NCI-H524 treated with DMSO at 0.1 percent for 48 hours (cell line): ENCODE measurements at places on chromosomes 5 and 9.

GRCh38 chr5:1466631-1467265 is 21.5 kb upstream of the SLC6A3 start:
- DNase-seq = no peak

DNA sequence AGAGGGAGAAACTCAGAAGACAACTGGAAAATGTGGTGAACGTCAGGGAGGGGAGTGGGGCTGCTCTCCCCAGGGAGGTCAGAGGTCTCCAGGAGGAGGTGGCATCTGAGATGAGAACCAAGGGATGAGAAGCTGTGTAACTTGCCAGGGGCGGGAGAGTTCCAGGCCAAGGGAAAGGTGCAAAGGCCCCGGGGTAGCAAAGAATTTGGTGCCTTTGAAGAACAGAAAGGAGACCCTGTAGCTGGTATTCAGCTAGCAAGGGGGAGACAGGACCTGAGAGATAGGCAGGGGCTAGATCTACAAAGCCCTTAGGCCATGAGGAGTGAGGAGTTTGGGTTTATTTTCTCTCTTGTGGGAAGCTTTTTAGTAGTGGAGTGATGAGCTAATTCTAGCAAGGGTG is 3.3 kb downstream of the DNM1 start:
- DNase-seq = no peak

- DNase-seq = no peak
Measured at GRCh38 chr9:88767504-88767790, 223.8 kb upstream of the S1PR3 start.

- no peak for DNase-seq
Measured at GRCh38 chr9:18849270-18849669, 183.7 kb downstream of the SAXO1 start.

GRCh38 chr5:134534726-134535110 is 9.2 kb downstream of the JADE2 start:
- DNase-seq = peak; percentile 33

DNA sequence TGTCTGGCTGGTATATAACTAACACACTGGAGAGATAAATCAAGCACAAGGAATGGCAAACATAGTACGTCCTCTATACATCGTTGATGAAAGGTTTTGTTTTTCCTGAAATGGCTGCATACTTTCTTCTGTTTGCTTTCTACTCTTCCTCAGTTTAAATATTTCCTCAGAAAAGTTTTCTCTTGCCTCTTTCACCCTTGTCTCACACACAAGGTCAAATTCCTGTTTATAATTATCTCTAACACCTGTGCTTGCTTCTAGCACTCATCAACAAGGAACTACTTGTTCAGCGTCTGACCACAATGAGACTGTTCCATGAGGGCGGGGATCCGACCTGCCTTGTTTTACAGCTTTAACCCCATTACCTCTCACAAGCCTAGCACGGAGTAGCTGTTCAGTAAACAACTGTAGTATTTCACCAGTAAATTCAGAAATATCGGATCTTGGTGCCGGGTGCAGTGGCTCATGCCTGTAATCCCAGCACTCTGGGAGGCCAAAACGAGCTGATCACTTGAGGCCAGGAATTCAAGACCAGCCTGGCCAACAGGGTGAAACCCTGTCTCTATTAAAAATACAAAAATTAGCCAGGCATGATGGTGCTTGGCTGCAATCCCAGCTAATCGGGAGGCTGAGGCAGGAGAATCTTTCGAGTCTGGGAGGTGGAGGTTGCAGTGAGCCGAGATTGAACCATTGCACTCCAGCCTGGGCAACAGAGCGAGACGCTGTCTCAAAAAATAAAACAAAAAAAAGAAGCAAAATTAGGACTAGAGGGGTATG is 37.0 kb downstream of the NR6A1 start:
- DNase-seq = no peak

GRCh38 chr5:140574165-140574564 is 9.5 kb downstream of the SLC35A4 start:
- no peak for DNase-seq

GRCh38 chr5:150596826-150597225 is 43.6 kb upstream of the SYNPO start:
- no peak for DNase-seq

GRCh38 chr5:111507276-111507675 is 5.1 kb downstream of the STARD4 start:
- DNase-seq = no peak

DNA sequence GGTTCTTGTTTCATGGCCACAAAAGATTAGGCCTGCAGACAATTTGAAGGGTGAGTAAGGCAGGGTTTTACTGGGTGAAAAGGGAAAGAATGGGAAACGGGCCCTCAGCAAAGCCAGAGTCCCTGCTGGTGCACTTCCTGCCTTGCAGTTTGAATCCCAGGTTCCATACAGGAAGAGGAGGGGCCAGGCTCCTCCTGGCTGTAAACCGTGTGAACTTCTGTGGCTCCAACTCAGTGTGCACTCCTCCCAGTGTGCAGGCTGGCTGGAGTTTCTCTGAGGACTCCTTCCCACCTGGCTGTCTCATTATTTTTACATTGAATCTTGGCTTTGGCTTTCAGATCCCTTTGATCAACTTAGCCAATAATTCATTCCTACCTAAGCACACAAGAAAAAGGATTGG is 367.1 kb upstream of the KLF4 start:
- no peak for DNase-seq

GRCh38 chr5:148425808-148426207 is 42.0 kb downstream of the FBXO38 start:
- DNase-seq = no peak

DNA sequence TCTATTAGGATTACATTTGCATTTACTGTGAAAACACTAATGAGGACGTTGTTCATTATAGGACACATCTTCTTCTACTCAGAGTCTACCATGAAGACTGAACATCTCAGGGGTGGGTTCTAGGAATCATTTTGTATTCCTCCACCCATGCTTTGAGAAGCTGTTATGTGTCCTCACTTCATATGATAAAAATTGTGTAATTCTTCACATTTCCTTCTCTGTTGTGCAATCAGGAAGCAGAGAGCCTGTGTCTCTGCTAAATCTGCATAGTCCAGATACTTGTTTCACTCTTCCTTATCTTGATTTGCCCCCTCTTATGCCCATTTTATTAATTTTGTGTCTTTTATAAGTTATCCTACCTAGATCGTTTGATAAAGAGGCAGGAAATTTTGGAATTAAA is 97.8 kb upstream of the IQGAP2 start:
- DNase-seq = no peak

- DNase-seq = no peak
Measured at GRCh38 chr5:141947316-141947715, 10.7 kb downstream of the PCDH12 start.

DNA sequence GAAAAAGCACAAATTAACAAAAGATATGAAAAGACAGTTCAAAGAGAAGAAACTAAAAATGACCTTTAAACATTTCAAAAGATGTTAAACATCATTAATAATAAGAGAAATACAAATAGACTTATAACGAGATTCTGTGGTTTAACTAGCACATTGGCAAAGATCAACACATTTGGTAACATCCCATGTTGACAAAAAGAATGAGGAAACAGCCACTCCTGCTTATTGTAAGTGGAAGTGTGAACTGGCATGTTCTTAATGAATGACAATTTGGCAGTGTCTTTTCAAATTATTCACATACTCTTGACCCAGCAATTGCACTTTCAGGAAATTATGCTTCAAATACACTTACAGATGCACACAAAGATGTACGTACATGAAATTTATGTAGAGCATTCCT is 176.3 kb downstream of the TLE1 start:
- no peak for DNase-seq

- DNase-seq = no peak
Measured at GRCh38 chr5:31193591-31194467, at the start of gene CDH6. Gene CDH6 (plus strand): TSS chr5:31193686. CDS start chr5:31267474, 73,788 bp downstream.

GRCh38 chr9:109498195-109499092 is at the start of gene PTPN3:
Gene PTPN3 (minus strand): TSS chr9:109498307. CDS start chr9:109463434, 34,873 bp downstream.
- DNase-seq = no peak

- DNase-seq = no peak
Measured at GRCh38 chr9:131454028-131454427, 48.7 kb upstream of the POMT1 start.

DNA sequence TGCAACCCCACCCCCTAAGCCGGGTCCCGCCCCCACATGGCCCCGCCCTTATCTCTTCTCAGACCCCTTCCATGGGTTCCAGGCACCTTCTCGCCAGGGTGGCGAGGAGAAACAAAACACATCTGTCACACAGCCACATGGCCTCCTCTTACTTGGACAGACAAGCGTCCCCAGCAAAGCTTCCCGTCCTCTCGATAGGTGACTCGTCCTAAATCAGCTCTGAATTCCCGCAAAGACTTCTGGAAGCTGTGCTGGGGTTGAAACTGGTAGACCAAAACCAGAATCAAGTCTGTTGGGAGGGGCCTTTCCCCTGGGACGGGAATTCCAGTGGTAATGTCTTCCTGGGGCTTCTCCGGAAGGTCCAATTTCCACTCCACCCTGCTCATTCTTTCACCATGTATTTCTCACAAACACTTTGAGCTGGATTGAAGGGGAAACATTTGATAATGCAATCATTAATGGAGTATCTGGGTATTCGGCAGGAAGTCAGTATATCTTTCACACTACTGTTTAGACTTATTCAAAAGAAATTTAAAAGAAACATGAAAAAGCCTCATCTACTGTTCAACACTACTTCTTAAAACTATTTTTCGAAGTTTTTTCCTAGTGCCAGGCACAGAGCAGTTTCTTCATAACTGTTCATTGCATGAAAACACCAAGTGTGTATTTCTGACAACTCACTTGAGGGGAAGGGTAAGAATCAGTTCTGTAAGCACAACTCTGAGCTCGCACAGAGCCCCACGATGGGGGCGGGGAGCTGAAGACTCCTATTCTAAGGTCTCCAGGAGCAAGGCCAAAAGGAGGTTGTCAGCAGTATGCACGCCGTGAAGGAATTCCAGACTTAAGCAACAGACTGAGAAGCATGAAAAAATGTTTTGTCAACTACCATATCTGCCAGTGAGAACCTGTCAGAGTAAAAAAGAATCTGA is 644 bp upstream of the CTNNAL1 start:
- peak; percentile 73 for DNase-seq

DNA sequence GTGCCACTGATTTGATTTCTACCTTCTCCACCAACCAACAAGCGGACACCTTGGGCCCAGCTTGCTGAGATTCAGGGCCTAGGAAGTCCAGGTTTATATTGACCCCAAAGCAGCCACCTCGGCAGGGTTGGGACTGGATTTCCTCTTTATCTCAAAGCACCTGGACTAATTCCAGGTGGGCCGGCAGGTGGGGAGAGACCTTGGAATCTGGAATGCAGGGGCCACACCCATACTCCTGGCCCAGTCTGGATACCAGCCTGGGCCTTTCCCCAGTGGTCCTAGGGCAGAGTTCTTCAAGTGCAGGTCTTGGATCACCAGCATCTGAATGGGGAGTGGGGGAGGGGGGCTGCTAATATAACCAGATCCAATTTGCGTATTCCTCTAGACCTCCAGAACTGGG is 93.1 kb downstream of the PCDH1 start:
- no peak for DNase-seq

DNA sequence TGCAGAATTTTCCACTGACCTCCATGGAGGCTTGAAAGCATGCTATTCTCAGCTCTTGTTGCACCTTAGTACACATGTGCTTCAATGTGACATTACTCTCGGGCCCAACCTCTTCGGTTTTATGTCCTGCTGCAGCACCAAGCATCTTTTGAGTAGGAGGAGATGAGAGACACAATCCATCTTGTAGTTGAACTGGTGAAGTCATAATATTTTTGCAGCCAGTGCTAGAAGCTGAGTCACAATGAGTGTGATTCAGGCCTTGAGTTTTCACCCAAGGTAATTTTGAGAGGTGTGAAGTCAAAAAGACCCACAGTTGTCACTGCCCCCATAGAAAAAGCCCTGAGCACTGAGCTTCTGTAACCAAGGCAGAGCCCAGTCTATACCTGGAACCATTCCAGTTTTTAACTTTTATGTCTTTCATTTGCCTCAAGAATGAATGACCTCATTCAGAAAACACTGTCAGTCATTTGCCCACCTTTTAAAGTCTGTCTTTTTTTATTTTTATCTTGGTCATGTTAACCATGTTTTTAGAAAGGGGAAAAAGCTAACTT is 117.7 kb downstream of the ZNF462 start:
- DNase-seq = no peak

GRCh38 chr5:36373527-36374086 is 71.9 kb upstream of the RANBP3L start:
- no peak for DNase-seq

DNA sequence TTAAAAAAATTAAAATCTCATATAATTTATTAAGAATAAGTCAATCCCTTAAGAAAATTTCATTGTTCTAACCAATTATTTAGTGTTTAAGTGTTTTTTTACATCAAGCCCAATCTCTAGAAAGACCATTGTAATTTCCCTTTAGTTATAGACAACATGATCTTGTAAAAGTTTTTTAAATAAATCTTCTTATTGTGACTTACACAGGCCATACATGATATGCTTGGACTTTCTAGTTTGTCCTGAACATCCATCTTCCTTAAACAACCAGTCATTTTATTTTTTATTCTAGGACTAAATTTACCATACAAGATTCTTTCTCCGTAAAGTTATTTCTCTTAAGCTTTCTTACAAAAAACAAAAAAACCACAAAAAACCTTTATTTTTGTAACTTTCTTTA is 126.5 kb upstream of the MAST4 start:
- DNase-seq = no peak

GRCh38 chr9:1890816-1891215 is 124.3 kb upstream of the SMARCA2 start:
- no peak for DNase-seq

DNA sequence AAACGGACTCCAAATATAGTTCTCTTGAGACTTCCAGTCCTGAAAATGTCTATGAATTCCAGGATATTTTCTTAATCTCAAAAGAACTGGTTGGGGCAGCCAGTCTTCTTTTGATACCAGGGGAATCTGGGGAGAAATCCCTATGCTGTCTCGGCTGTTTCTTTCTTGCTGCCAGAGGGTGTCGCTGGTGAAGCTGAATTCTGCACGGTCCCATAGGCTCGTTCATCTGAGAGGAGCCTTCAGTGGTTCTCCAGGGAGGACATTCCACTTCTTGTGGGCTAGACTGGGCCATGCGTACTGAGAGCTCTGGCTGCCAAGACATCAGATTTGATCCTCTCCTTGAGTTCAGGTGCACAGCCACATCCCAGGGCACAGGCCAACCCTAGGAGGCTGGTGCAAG is 155.0 kb upstream of the CLINT1 start:
- no peak for DNase-seq

DNA sequence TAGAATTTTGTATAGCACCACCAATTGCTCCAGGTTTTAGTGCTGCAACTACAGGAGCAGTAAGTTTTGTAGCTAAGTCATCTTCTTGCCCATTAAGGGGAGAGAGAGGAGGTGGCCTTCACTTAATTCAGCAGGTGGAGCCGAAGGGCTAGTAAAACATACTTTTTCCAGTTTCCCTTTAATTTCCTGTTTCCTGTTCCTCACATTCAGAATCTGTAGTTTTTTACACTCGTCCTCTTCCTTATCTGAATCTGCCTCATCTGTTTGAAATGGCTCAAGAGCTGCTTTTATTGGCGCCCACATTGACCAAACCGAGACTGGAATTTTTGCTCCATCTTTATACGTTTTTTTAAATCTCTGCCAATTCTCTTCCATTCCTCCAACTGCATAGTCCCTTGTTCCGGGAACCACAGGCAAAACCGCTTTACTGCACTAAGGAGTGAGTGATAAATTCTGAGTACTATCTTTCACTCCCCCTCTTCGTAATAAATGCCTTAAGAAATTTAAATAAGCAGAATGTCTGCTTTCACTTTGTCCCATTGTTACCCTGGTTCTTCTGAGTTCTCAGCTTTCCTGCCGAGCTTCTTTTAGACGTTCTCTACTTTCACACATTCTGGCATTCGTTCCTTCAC is 133.9 kb downstream of the DROSHA start:
- no peak for DNase-seq

- no peak for DNase-seq
Measured at GRCh38 chr5:160230686-160231527, 1.6 kb downstream of the FABP6 start.
